ENCODE measurements at places on chromosomes 7 and 10.

DNA sequence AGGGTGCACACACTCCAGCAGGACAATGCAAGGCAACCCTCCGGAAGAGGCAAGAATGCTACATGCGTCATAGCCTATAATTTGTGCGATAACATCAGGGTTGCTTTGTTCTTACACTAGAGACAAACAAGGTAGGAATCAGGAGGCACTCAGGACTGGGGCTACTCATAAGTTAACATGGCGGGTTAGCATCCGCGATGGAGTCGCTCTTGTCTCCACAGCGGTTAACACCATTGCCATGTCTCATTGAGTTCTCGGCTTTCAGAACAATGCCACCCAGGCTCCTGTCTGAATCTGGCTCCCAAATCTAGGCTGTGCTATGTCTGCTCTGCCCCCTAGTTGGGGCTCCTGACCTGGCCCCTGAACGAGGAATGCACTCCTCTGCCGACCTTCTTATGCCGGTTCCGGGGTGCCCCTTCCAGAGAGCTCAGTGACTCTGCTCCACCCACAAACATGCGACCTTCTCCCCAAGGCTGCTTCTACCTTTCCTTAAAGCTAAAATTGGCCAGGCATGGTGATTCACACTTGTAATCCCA, 24.9 kb upstream of the SLF2 start:
- DNase-seq: no peak

DNA sequence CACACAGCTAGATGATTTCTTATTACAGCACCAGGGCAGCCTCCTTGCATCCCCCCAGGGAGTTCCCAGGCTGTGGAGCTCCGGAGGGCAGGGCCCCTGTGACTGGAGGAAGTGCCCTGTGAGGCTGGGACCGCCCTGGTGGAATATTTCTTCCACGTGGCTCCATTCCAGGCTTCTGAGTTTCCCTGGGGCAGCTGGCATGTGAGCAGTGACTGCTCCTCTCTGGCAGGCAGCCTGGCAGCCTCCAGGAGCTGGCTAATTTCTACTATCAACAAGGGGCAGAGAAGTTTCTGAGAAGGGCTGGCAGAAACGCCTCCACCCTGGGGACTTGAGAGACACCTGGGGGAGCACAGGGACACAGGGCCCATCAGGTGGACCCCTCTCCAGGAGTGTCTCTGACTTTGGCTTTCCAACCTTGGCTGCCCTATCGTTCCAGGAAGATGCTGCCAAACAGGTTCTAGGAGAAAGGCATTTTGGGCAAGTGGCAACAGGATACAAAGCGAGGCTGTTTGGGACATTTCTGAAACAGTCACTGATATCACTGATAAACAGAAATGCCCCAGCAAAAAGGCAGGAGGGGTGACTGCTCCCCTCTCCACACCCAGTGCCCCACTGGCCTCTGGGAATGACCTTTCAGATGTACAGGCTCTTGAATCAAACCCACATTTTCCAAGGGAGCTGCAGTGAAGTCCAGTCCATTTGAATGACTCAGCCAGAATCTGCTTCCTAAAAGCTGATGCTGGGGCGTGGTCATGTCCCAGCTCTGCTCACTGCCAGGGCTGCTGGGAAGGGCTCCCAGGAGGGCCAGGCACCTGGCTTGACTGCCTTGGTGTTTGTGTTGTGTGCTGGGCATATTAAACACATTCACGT, 16.1 kb downstream of the MYOF start:
- DNase-seq: no peak

DNA sequence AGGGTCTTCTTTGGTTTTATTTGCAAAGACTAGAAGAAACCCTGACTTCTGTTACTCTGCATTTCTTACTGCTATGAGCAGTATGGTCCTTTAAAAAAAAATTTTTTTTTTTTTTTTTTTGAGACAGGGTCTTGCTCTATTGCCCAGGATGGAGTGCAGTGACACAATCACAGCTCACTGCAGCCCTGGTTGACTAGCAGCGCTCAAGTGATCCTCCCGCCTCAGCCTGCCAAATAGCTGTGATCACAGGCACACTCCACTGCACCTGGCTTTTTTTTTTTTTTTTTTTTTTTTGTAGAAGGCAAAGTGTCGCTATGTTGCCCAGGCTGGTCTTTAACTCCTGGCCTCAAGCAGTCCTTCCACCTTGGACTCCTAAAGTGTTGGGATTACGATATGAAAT, 17.4 kb downstream of the CNNM2 start:
- DNase-seq: no peak

DNA sequence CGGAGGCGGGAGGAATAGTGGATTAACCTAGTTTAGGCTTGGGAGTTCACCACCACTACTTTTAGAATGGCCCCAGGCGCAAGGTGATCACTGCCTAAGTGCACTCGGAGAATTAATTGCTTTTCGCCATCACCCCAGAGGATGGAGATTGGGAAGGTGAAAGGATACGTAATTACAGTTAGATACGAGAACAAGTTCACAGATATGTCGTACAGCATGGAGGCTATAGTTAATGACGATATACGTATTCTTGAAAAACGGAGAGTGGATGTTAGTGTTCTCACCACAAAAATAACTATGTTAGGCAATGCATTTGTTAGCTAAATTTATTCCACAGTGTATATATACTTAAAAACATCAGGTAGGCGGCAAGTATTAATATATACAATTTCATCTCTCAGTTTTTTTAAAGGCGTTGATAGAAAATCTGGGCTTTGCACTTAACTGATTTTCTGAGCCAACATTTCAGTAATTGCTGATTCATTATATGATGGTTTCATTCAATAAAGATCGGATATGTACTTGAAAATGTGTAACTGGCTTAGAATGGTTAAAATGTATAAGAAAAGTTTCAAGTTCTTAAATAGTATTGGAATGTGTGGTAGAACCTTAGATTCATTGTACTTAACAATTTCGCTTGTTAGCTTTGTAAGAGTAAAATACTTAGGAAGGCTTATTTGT, 683 bp downstream of the CDC123 start:
- peak; percentile 16 for DNase-seq

GRCh38 chr7:135575296-135575695, 17.6 kb downstream of the NUP205 start:
- no peak for DNase-seq

DNA sequence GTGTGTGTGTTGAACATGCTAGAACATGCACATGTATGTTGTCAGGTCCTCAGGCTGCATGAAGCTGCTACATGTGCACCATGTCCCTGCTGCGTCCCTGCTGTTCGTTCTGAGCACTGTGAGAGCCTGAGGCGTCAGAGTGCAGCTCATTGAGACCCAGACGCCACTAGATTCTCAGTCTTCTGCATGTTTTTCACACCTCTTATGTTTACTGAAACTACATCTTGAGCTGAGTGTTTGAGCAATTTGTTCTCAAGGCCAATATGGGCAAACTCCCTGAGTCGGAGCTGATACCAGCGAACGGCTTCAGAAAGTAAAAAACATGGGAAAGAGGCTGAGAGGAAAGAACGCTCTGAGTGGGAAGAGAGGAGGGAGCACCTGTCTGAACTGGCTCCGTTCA, 350.4 kb downstream of the PAXIP1 start:
- DNase-seq: no peak

GRCh38 chr10:109593682-109594081, 329.6 kb downstream of the XPNPEP1 start:
- DNase-seq: no peak

DNA sequence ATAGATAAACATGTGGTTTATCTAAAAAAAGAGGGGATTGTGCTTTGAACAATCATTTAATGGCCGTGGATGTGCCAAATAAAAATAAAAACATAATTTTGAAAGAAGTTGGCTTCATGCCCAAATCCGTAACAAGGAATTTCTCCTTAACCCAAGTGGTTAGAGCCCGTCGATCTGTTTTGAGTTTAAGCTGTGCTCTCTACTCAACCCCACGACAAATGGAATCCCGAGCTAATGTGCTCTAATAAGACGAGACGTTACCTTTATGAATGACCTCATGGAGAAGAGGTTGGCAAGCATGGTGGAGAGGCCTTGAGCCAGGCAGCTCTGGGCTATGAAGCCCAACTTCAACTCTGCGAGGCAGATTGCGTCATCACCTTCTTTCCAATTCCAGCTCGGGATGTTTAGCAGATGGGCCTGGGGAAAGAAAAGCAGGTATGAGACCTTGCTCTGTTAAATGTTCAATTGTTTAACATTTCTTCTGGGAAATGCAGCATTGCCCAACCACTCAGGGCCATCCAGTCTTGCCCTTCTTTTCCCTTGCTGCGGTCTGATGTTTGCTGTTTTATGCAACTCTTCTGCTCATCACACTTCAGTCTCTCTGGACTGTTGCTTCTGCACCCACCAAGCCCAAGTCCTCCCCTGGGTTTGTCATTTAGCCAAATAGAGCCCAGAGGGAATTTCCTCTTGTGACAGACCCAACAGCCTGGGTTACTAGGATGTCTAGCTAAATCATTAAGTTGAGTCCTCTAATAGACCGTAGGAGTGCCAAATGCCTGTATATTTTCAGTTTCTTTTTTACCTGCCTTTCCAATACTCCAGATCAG, 564.6 kb downstream of the KCNMA1 start:
- no peak for DNase-seq

- DNase-seq: no peak
Measured at GRCh38 chr7:33805630-33806233, 99.6 kb upstream of the BMPER start.

DNA sequence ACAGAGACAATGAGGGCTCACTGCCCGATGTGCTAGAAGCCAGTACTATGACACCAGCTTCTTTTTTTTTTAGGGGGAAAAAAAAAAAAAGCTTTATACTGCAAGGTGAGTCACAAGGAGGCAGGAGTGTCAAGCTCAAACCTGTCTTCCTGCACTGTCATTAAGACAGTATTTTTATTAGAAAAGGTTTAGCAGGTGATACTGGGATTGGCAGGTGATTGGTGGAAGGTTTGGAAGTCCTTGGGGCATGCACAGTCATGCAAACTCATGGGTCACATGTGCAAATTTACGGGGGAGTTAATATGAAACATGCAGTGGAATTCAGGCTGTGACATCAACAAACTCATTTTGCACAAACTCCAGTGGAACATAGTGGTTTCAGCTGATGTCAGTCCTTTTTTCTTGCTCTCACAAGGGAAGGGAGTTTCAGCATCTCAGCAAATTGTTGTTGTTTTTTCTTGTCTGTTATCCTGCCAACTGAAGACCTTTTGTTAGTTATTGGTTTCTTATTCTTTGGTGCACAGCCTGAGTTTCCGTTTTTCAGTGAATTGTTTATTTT, 530.6 kb downstream of the ANKRD7 start:
- no peak for DNase-seq

GRCh38 chr7:129830949-129831348, 121.8 kb downstream of the UBE2H start:
- DNase-seq: no peak

GRCh38 chr7:27168265-27168947, 3.1 kb upstream of the HOXA9 start:
- peak; percentile 54 for DNase-seq

GRCh38 chr7:25122373-25122772, 2.7 kb downstream of the CYCS start:
- DNase-seq: no peak

DNA sequence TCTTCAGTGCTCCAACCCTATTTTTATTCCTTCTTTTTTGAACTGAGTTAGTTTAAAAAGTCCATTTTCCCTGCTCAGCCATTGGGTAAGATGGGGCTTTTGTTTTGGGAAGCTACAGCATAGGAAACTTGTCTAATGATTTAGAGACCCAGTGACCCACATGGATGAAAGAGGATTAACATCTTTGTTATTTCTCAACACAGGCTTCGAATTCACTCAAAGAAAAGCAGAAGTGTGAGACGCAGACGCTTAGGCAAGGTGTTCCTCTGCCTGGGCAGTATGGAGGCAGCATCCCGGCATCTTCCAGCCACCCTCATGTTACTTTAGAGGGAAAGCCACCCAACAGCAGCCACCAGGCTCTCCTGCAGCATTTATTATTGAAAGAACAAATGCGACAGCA, 152.0 kb downstream of the HDAC9 start:
- no peak for DNase-seq

DNA sequence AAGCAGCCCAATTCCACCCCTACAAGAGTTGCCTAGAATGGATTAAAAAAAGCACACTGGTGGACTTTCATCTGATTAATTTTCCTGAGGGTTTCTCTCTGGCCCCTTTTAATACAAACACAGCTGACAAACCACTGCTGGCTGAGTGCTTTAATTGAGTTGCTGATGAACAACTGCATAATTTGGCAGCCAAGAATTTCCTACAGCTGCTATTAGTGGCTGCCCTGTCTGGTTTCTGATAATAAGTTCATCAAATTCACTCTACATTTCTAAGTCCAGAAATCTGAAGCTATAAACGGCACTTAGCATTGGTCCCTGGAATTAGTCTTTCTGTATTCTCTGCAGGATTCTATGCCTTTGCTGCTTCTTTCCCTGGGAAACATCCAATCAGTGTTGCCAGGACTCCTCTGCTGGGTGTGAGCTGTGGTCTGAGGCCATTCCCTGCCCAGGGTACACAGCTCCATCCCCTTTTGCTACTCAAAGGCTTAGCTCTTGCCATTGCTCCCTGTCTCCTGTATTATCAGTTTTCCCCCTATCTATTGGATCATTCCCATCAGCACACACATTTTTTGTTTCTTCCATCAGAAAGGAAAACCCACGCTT, 110.6 kb downstream of the LSM5 start:
- no peak for DNase-seq

GRCh38 chr7:69934144-69934903, 336.0 kb downstream of the AUTS2 start:
- peak; percentile 80 for DNase-seq

- no peak for DNase-seq
Measured at GRCh38 chr10:106513352-106513771, 651.1 kb downstream of the SORCS1 start.

GRCh38 chr7:11491811-11492210, 340.2 kb downstream of the THSD7A start:
- no peak for DNase-seq

DNA sequence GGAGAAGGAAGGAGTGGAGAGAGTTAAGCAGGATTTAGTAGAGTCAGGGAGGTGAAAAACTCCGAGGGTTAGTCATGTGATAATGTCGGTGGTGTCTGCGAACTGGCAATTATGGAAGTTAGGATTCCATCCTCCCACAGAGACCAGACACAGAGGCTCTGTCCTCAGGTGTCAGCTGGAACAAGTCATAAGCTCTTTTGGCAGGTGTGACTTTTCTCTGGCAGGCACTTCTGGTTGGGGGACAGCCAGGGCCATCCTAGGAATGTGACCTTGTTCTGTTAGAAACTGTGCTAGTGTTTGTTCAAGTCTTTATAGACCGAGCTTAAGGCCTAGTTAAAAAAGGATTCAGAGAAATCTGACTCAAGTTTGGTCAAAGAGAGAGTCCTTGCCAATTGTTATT, 371.0 kb downstream of the DPP6 start:
- DNase-seq: no peak

DNA sequence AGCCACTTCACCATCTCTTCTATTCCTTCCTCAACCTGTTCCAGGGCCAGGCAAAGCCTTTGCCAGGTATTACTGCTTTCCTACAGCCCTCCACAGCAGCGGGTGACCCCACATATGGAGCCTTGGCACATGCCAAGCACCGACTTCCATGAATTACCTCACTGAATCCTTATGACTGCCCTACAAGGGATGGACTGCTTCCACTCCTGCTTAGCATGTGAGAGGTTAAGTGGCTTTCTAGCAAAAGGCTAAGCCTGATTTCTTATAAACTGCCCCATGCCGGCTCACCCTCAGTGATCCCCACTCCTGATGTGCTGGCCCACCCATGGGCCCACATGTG, 44.0 kb upstream of the PDLIM1 start:
- no peak for DNase-seq

All from NCI-H1436 (cell line).